Stimulated activated CD4-positive, alpha-beta T cell treated with anti-CD3 and anti-CD28 coated beads, Interleukin-4, amount 100 ng/mL, for 4 hours (primary cell): ENCODE measurements at places on chromosomes 6 and 20.

DNA sequence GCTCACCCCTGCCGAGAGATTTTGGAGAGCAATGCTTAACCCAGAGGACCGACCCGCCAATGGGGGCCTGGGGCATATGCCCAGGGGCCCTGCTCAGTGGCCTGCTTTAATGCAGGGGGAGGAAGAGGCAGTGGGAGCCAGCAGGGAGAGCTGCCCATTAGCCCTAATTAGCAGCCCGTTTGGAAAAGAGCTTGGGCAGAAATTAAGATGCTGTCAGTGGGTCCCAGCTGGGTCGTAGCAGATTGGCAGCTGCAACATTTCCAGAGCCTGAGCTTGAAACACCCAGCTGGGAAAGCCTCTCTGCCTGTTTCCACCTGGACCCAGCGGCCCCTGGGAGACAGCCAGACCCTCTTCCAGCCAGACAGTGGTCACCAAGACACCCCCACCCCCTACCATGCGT is 39.5 kb downstream of the CD40 start:
- DNase-seq: no peak

- no peak for DNase-seq
These were observed 333.3 kb downstream of the HACE1 start for GRCh38 chr6:104526376-104526775.

- no peak for DNase-seq
These were observed 693.6 kb downstream of the QKI start for GRCh38 chr6:164108092-164108491.

- no peak for DNase-seq
These were observed 52.4 kb downstream of the FNDC1 start for GRCh38 chr6:159221486-159222170.

DNA sequence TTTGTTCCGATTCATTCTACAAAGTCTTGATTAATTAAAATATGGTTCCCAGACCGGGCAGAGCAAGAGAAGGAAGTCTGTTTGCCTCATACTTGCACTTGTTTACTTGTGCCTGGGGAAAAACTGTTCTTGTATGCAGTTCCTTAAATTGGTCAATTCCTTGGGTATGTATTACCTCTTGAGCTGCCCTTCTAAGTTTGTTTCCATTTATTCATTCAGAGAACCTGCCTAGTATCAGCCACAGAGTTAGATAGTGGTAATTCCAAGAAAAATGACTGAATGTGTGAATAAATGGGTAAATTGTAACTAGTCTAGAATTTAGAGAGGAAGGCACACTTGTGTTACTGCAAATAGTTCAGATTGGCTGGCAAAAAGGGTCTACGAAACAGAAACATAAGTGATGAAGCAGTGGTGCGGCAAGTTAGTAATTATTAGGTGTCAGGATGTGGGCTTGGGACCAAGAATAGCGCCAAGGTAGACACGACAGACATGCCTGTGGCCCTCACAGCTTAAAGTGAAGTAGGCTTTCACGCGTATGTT is 525 bp upstream of the MAK start:
- DNase-seq: no peak

- no peak for DNase-seq
These were observed 35.0 kb downstream of the SERPINB1 start for GRCh38 chr6:2806644-2807043.

DNA sequence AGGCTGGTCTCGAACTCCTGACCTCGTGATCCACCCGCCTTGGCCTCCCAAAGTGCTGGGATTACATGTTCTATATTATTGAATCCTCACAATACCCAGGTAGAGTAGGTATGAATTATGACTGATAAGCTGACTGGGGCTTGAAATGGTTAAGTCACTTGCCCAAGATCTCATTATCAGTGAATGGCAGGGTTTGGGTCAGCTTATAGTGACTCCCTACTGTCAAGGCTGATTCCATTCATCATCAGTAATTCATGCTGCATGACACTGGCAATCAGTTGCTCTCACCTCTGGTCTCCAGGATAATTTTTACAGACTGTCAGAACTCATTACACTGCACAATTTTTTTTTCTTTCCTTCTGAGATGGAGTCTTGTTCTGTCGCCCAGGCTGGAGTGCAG is 127.6 kb downstream of the KIF13A start:
- DNase-seq: no peak

GRCh38 chr6:46407776-46408530 is 83.3 kb downstream of the RCAN2 start:
- DNase-seq: no peak

DNA sequence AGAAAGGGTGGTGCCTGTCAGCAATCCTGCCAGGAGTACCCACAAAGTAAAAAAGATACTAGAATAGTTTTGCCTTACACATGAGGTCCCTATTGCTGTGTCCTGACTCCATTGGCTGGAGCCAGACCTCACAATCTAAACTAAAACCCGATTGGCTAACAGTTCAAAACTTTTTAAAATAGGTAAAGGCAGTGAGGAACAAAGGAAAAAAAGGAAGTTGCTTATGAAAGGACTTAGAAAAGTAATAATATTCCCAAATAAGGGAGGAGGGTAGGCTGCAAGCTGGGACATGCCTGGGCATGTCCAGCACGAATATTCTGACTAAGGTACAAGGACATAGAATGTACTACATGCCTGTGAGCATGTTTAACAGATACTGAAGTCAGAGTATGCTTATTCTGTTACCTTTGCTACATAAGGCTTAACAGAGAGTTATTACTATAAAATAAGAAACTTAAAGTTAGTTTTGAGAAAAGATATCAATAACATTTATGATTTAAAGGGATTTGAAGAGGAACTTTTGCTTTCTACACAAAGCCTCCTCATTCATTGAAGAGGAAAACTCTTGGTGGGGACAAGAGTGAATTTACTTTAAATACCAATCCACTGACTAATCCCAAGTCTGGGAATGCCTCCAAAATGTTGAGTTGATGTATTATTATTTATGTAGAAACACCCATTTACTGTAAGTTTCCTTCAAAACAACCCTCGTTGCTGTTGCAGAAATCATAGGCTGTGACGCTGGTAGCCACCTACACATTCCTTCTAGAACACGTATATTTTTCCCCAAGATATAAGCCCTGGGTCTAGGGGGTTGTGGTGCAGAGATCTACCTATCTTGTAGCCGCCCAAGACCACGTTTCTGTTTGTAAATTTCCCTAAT is 8.2 kb upstream of the MTHFD1L start:
- DNase-seq: no peak

DNA sequence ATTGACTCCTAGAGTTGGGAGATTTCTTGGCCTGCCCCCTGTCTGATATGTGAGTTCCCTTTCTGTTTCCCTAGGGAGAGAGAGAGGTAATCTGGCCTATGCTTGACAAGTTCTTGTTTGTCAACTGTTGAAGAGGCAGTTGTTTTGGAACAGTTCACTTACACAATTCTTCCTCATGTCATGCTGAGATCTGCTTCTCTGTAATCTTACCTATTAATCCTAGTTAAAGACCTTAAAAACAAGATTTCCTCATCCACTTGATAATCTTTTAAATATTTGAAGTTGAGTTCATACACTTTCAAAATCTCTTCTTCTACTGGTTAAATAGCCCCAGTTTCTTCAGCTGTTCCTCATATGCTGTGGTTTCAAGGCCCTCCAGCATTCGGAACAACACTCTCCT is 89.9 kb downstream of the FIG4 start:
- DNase-seq: no peak

GRCh38 chr6:124738482-124738881 is 223.8 kb upstream of the RNF217 start:
- DNase-seq: no peak

GRCh38 chr6:29295623-29296022 is 5.9 kb upstream of the OR14J1 start:
- no peak for DNase-seq

GRCh38 chr6:18263418-18264218 is 712 bp downstream of the DEK start:
- DNase-seq: peak; percentile 14

DNA sequence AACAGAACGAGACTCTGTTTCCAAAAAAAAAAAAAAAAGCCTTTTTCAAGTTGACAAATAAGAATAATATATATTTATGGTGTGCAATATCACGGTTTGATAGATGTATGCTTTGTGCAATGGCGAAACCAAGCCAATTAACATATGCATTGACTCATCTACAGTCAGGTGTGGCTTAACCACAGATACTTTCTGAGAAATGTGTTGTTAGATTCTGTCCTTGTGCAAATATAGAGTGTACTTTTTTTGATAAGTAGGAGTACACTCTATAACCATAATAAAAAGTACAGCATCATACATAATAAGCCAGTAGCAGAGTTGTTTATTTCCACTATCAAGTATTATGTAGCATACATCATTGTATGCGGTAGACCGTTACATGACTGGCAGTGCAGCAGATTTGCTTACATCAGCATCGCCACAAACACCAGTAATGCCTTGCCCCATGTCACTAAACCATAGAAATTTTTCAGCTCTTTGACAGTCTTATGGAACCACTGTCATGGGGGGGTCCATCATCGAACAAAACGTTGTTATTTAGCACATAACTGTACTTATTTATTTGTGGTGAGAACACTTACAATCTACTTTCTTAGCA is 59.2 kb downstream of the TMEM170B start:
- no peak for DNase-seq

GRCh38 chr6:3165631-3166534 is 8.5 kb upstream of the TUBB2A start:
- DNase-seq: no peak

GRCh38 chr20:237489-237888 is 10.4 kb downstream of the DEFB129 start:
- peak; percentile 10 for DNase-seq

GRCh38 chr6:138052783-138053182 is 54.4 kb downstream of the PERP start:
- DNase-seq: no peak
